Renal cortical epithelial cell (primary cell): ENCODE measurements at places on chromosomes 13 and 19. TPM values are rescaled to one million over a fixed set of nuclear protein-coding genes. Genes with fewer than 3 reads are reported as not detected.

DNA sequence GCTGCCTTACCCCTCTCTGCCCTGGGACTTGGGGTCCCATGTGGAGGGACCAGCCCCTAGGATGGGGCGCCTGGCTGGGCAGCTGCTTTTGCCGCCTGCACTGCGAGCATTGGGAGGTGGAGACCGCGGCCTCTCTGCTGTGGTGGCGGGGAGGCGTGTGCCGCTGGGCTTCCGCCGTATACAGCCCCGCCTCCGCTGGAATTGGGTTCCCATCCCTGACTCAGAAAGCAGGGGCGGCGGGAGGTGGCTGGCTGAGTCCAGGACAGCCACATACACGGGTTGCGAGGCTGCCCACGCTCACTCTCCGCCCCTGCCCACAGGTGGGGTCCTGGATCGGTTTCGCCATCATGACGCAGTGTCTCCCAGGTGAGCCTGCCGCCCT, 6.6 kb downstream of the NDUFB7 start:
- no peak for DNase-seq

GRCh38 chr13:18947376-18947977, 234.1 kb downstream of the TUBA3C start:
- DNase-seq, result no peak

DNA sequence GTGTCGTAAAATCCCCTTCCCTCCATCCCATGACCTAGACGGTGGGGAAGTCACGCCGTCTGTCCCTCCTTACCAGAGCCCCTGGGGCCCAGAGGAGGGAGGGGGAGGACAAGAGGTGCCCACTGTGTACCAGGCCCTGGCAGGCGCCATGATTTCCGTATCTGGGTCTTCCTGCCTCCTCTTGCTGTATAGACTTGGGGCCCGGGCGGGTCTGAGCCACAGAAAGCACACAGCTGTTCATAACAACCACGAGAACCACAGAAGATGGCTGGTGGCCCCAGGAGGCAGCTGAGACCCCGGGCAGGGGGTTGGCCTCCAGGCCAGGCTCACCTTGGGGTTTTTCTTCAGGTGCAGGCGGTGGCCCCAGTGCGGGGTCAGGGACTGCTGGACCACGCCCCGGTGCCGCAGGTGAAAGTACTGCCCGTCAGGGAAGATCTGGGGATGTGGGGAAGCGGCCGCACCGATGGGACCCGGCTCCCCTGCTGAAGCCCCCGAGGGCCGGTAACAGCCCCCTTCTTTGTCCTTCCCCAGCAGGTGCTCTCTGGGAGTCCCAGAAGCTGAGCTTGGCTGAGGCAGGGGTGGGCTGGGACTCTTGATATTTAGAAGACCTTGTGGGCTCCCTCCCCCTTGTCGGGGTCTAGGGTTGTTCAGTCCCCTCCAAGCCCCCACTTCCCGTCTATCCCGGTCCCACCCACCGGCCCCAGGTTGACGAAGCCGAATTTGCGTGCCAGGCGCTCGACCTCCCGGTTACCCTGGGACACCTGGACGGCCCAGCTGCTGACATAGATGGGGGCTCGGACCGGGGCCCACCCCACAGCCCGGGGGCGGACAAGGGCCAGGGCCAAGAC, 463 bp downstream of the PCSK4 start:
- DNase-seq, result no peak

DNA sequence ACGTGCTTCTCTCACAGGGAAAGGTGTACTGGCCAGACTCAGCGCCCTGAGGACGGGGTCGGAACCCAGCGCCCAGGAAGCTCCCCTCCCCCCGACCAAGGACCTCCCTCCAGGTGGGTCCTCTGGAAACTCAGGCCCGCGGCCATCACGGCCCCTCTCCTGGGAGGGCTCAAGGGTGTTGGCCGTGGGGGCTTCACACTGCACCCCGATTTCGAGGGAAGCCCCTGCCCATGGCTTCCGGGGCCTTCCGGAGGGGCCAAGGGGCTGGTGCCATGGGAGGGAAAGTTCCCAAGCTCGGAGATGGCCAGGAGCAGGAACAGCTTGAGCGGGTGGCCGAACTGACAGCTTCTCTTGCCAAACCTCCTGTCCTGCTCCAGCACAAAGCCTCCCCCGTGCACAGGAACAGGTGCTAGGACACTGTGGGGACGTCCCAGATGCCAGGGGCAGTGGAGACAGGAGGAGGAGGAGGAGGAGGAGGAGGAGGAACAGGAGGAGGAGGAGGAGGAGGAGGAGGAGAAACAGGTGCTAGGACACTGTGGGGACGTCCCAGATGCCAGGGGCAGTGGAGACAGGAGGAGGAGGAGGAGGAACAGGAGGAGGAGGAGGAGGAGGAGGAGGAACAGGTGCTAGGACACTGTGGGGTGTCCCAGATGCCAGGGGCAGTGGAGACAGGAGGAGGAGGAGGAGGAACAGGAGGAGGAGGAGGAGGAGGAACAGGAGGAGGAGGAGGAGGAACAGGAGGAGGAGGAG, 10.0 kb downstream of the SBNO2 start:
- no peak for DNase-seq

- no peak for DNase-seq
Observed at GRCh38 chr13:23074075-23074828, 106.5 kb upstream of the SGCG start.

- DNase-seq, result no peak
Observed at GRCh38 chr13:21694831-21695230, 24.0 kb downstream of the FGF9 start.

GRCh38 chr13:73413656-73414055, 354.9 kb downstream of the KLF5 start:
- DNase-seq, result no peak

DNA sequence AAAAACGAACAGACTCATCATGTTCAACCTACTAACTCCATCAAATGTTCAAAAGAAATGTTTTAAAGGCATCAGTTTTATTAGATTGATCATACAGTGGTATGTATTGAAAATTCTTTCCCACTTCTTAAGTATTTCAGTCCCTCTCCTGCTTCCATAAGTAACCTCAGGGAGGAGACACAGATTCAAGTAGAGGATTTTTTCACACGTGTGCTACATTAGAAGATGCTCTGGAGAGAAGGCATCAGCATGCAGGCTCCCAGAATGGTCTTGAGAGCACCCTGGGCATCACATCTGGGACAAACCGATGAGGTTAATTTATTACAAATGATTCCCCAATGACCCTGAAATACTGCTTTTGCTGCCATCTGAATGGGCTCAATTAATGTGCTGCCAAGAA, 3.6 kb downstream of the GPR12 start:
- DNase-seq, result no peak

- DNase-seq, result no peak
Observed at GRCh38 chr13:37587236-37587635, 11.3 kb downstream of the POSTN start.

GRCh38 chr13:60583196-60583888, 186.3 kb downstream of the TDRD3 start:
- no peak for DNase-seq

DNA sequence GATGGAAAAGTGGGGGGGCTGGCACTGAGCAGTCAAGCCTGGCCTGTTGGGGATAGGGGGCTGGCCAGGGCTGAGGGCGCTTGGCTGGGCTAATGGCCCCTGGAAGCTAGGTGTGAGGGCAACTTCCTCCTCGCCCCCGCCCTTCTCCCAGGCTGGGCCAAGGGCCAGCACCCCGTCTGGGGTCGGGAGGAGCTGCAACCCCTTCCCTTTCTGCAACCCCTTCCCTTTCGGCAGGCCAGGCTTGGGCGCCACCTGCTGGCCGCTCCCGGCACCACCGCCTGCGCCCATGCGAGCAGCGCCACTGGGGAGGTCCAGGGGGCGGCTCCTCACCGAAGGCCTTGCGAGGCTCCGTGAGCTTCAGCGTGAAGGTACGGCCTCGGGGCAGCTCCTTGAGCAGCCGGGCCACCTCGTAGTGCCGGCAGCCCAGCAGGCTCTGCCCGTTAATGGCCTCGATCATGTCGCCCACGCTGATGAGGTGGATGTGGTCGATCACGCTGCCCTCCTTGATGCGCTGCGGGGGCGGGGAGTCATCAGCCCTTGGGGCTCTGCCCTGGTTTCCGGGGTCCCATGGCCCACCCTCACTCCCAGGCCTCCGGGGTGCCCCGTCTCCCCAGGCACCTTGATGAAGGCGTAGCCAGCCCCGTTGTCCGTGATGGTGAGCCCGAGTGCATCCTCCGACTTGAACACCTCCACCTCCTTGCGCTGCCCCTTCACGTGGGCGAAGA, 5.0 kb upstream of the PTGER1 start:
- peak; percentile 26 for DNase-seq

DNA sequence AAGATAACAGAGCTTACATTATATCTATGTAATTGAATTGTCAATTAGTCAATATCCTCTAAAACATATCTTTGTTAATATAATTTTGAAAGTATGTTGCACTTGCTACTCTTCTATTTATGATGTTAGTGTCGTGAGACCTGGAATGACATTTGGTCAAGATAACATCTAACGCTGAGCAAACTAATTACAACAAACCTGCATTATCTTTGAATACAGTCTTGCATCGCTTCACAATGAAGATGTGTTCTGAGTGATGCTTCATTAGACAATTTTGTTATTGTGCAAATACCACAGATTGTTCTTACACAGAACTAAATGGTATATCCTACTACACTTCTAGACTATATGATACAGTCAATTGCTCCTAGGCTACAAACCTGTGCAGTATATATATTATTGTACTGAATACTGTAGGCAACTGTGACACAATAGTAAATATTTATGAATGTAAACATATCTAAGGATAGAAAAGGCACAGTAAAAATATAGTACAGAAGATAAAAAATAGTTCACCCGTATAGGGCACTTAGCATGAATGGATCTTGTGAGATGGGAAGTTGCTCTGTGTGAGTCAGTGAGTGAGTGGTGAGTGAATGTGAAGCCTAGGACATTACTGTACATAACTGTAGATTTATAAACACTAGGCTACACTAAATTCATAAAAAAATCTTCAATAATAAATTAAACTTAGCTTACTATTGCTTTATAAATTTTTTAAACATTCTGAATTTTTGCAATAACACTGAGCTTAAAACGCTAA, 1773.8 kb downstream of the PCDH9 start:
- no peak for DNase-seq

GRCh38 chr13:111153977-111154332, 38.8 kb downstream of the ARHGEF7 start:
- no peak for DNase-seq

- no peak for DNase-seq
Observed at GRCh38 chr19:55581145-55581822, 636 bp upstream of the ZNF579 start.

DNA sequence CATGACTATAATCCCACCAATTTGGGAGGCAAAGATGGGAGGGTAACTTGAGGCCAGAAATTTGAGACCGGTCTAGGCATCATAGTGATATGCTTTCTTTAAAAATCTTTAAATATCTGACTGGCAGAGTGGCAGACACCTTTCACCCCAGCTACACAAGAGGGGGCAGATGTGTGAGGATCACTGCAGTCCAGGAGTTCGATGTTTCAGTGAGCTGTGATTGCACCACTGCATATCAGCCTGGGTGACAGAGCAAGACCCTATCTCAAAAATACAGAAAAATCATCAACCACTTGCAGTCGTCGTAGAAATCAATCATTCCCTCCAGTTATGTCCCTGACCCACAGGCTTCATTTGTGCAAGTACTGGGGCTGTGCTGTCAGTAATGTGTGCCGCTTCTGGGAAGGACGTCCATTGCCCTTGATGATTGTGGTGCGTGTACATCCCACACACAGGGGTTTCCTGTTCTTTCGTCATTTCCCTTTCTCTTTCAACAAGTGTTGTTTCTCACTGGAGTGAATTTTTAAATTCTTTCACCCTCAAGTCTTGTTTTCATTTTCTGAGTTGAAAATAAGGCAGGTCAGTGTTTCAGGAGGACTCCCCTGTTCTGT, 1.4 kb downstream of the LGALS14 start:
- no peak for DNase-seq

DNA sequence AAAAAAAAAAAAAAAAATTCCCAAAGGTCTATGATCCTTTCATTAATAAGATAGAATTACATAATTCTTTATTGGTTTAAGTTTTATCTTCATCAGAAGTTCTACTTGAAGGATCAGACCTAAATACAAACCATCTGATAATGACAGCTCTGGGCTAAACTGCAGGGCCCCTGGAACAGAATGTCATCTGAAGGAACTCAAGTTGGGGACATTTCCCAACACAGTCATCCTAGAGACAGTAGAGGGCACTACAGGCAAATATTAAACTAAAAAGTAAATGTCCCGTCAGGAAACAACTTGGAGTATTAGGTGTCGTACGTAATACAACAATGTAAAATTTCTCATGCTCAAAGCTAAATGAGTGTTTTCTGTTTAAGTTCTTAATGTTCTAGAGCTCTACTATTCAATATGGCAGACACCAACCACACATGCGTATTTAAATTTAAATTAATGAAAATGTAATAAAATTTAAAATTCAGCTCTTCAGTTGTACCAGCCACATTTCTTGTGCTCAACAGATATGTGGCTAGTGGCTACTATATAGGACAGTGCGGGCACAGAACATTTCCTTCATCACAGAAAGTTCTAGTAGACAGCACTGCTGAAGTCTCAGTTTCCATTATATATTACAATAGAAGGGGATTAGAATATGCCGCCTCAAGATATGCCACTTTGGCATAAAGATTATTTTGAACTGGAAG, 21.8 kb upstream of the NAXD start:
- DNase-seq, result peak; percentile 68

- DNase-seq, result no peak
Observed at GRCh38 chr19:36265064-36265463, 50.2 kb downstream of the ZNF146 start.

- DNase-seq, result no peak
Observed at GRCh38 chr19:51810223-51810622, 15.3 kb downstream of the FPR3 start.

DNA sequence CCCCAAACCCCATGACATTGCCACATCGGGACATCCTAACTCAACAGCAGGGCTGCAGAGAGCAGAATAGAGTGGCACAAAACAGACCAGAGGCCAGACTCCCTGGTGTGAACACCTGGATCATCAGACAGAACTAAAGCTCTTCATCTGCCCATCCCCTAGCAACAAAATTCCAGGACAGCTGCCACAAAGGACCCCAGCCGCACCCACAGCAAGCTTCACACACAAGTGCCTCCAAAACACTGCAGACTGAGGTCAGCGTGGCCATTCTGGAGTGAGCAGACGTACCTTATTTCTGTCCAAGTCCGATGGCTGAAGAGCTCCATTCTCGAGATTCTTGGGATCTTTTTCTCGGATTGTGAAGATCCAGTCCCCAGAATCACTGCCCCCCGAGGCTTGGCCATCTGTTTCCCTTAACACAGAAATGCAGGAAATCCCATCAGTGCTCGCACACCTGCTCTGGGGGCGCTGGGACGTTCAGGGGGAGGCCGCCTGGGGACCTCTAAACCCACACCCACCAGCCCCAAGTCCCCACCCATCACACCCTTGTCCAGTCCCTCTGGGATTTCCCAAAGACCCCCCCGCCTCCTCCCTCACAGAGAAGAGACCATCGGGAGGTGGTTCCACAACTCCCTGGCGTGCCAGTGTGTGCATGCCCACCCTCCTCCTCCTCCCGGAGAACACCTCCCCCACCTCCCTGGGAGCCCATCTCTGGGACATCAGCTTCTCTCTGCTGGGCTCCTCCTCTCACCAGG, 115.2 kb downstream of the STK24 start:
- DNase-seq, result no peak

GRCh38 chr13:79084802-79085424, 321.1 kb downstream of the RBM26 start:
- no peak for DNase-seq

GRCh38 chr13:99636306-99636705, 135.0 kb downstream of the TM9SF2 start:
- DNase-seq, result no peak

The OR7A5 gene
- not detected in 2 replicates for total RNA-seq

The TMC4 gene
- 1.8 and 21.9 TPM in 2 replicates for total RNA-seq

The TNFRSF19 gene
- 22.5 and 30.2 TPM in 2 replicates for total RNA-seq

The LACC1 gene
- 16.4 and 26.6 TPM in 2 replicates for total RNA-seq

The PTGIR gene
- total RNA-seq, result not detected in 2 replicates

The ERICH6B gene
- total RNA-seq, result not detected in 2 replicates

The CLDND2 gene
- not detected in 2 replicates for total RNA-seq

The ADGRE3 gene
- total RNA-seq, result not detected in 2 replicates
